AG04450 (cell line): ENCODE measurements at places on chromosomes 7 and 10. TPM values are rescaled to one million over a fixed set of nuclear protein-coding genes. Genes with fewer than 3 reads are reported as not detected.

The AGAP5 gene
- polyA plus RNA-seq = 2.9 and 3.3 TPM in 2 replicates

DNA sequence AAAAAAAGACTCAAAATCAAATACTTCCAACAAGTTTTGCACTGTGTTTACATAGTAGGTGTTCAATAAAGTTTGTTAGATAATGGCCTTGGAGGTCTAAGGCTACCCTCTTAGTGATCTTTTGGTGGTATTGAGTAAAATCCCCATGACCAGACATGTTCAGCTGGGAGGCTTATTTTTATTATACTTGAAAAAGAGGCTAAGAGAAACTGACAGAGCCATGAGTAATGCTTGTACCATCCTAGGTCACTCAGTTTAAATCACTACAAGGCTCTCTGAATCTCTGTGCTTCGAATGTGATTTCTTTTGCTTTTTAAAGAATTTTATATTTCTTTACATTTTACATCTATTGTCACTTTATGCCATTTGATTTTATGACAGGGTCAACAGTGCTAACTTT, 90.5 kb downstream of the TWIST1 start:
- DNase-seq = no peak

The HOXA5 gene
- 48.3 and 51.0 TPM in 2 replicates for polyA plus RNA-seq

DNA sequence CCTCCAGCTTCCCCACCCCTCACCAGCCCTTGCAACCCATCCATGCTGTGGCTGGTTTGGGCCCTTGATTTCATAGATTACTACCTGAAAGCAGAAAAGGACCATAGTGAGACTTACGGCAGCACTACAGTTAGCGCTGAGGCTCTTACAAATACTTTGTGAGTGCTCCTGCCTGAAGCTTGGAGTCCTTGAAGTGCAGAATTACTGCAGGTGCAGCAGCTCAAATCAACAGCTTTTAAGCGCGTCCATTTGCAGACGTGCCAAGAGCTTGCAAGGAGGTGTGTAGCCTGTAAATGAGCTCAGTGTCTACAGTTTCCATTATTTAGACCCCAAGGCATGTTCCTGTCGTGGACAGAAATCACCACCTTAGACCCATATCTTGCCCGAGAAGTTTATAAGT, 103.0 kb downstream of the CELF2 start:
- no peak for DNase-seq

The MDFIC gene
- polyA plus RNA-seq = 30.2 and 35.9 TPM in 2 replicates
